ENCODE measurements at places on chromosomes 16 and 17. TPM values are rescaled to one million over a fixed set of nuclear protein-coding genes. Genes with fewer than 3 reads are reported as not detected.

GRCh38 chr16:21268236-21268635 lies 9.9 kb downstream of the CRYM start:
- DNase-seq: no peak

DNA sequence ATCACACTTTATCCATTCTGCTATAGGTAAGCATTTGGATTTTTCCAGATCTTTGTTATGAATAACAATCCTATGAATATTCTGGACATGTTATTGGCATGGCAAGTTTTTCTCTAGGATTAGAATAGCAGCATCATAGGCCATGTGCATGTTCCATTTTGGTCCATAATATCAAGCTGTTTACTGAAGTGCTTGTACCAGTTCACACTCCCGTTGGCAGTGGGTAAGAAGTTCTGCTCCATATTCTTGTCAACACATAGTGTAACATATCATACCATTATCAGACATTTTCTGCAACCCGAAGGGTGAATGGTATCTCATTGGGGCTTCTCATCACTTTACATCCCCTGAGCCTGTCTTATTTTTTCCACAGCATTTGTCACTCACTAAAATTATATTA lies 661.9 kb upstream of the SALL1 start:
- no peak for DNase-seq

- peak; percentile 90 for DNase-seq
Measured at GRCh38 chr16:9053006-9053601, 38.3 kb upstream of the HAPSTR1 start.

DNA sequence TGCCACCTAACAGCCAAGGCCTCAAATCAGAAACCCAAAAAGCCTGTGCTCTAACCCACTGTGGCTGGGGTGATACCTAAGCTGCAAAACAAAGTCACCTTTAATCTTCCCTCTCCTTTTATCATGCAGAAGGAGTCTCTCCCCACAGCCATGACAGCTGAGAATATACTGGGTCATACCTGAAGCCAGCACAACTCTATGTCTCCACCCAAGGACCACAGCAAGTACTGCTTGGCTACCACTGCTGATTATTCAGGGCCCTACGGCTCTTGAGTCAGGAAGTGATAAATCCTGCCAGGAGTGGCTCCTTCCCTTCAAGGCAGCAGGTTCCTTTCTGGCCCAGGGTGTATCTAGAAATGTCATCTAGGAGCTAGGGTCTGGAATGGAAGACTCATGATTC lies 151.5 kb upstream of the TOM1L1 start:
- DNase-seq: peak; percentile 10

GRCh38 chr17:2090210-2090641 lies 35.3 kb downstream of the HIC1 start:
- DNase-seq: no peak

GRCh38 chr17:44533533-44534246 lies 23.6 kb upstream of the FZD2 start:
- DNase-seq: peak; percentile 97

DNA sequence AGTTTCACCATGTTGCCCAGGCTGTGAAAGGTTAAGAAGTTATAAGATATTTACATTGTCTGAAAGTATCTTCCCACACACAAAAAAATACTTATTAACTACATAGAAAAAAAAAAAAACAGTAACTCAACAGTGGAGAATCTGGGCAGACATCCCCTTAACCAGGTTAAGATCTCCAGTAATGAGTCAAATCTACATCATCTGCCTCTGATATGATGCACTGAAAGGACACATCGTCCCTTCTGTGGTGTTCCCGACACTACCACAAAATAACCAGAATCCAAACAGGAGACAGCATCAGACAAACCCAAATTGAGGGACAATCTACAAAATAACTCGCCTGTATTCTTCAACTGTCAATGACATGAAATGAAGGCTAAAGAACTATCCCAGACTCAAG lies 40.0 kb downstream of the CMTM4 start:
- DNase-seq: no peak

DNA sequence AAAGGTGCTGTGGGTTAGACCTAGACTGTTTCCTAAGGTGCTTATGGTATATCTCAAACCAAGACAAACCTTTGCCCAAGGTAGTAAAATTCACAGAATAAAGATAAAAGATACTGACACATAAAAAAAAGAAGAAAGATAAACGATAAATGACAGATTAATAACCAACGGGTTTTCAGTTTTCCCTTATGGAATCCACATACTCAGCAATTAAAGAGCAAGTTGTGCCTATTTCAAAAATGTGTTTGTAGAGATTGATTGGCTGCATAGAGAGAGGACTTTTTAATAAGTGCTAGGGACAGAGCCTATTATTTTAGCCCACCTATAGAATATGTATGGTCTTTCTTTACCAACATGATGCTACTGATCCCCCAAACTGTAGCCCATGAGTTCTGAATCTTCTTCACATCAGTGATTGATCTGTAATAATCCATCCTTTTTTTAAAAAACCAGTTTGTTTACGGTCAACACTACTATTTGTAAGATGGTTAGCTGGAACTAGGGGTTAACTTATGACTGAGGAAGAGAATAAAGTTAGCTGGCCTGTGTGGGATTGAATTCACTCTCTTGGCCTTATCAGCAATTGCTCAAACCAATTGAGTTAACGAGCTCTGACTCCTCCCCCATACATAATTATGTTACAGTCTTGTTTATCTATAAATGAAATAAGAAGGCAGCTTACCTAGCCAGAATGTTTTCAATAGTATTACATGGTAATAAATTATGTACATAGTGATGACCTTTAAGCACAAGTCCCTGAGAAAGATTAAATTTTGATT lies 53.8 kb downstream of the SNX11 start:
- no peak for DNase-seq

GRCh38 chr17:917391-917811 lies 62.2 kb downstream of the NXN start:
- no peak for DNase-seq

- no peak for DNase-seq
Measured at GRCh38 chr16:47984669-47985068, 171.1 kb downstream of the ABCC12 start.

DNA sequence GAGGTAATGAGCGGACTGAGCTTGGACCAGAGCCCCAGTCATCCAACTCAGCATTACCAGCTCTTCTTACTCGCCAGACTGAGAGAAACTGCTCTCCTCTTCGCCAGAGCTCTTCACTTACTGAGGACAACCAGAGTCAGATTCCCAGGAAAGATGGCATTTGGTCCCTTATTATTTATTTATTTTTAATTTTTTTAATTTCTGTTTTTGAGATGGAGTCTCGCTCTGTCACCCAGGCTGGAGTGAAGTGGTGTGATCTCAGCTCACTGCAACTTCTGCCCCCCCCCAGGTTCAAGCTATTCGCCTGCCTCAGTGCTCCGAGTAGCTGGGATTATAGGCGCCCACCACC lies 23.3 kb downstream of the DEXI start:
- DNase-seq: no peak

GRCh38 chr16:54431041-54431996 lies 144.7 kb upstream of the IRX3 start:
- DNase-seq: no peak

GRCh38 chr17:46943218-46943500 lies 20.2 kb downstream of the GOSR2 start:
- no peak for DNase-seq

DNA sequence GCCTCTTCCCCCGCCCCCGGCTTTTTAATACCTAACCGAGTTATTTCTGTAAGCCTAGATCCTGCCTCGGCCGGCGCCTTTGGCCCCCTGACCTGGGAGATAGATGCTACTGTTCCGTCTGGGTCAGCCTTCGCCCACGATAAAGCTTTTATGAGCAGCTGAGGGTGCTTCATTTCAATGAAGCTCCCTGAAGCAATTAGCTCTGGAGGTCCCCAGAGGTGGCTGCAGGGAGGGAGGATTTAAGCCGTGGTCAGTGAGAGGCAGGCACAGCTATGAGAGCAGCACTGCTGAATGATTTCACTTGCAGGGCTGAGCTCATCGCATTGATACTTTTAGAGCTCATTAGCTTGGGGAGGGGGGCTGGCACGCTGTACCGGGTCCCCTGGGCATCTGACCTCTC lies 89.4 kb downstream of the RPA1 start:
- DNase-seq: no peak

GRCh38 chr17:78128551-78129350 lies at the start of gene TMC6:
Gene TMC6, minus strand, starts transcription at chr17:78128755. Its CDS starts 1,923 bp downstream, at chr17:78126832.
- DNase-seq: peak; percentile 82

DNA sequence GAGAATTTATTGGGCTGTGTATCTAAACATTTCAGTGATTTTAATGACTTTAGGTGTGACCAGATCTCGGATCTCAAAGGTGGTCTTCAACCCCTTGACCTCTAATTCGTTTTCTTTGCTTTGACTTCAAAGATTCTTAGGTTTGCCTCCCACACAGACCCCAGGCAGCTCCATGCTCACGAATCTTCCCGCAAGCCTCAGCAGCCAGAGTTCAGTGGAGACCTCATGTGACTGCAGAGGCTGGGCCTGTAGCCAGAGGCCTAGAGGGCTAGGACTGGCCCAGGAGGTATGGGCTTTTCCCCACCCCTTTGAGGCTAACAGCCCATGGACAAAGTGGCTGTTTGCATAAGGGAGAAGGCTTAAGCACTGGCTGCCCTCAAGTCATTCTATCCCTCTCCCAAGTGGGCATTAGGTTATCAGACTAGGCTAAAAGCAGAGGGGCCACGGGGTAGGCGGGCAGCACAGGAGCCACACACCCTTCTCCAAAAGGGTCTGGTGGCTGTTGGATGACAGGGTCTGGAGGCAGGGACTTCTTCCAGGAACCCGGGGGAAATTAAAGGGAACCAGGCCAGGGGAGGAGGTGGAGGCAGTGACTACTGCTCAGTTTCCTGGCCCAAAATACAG lies 3.0 kb downstream of the HIRIP3 start:
- DNase-seq: no peak

DNA sequence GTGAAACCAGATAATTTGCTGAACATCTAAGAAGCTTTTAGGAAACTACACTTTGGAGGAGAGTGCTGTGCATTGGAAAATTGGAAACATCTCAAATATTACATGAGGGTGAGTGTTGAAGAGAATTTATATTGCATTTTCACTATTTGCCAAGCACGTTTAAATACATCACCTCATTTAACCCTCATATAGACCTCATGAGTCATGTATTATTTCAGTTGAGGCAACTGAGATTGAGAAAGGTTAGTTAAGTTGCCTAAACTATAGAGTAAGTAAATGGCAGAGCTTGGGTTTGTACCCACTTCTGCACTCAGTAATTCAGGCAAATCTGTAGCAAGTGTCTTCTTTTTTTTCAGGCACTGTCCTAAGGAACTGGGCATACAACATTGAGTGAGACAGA lies 3.7 kb upstream of the NLK start:
- DNase-seq: no peak

DNA sequence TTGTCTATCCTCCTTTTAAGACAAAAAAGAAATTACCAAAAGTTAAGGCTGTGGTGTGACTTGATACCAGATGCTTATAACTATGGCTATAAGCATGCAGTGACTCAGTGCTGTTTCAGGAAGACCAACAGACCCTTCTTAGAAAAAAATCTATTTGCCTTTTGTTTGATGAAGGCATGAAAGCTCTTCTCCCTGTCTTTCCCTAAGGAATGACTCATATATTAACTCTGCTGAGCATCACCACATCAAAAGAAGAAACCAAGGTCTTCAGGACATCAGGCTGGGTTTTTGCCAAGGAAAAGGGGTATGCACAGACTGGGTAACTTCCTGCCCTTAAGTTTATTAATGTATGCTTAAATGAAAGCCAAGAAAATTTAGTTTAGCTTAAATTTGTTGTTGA lies 47.1 kb downstream of the VMP1 start:
- DNase-seq: no peak

DNA sequence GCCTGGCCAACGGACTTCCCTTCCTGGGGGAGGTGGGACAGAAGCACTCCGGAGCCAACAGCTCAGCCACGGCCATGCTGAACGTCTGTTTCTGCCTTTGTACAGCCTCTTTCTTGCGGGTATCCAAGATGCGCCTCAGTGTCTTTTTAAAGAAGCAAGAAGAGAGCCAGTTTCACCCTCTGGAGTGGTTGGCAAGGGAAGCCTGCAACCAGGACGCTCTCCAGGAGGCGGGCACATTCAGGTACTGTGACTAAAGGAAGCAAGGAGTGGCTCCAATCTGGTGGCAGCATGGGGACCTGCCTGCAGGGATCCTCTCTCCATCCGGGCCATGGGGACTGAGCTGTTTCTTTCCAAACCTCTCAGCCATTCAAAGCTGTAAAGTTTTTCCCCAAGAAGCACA lies 60.6 kb upstream of the ENDOV start:
- DNase-seq: no peak

GRCh38 chr16:58462089-58462488 lies 37.9 kb upstream of the NDRG4 start:
- DNase-seq: no peak

- DNase-seq: peak; percentile 90
Measured at GRCh38 chr17:6421700-6422604, 13.0 kb downstream of the AIPL1 start.

DNA sequence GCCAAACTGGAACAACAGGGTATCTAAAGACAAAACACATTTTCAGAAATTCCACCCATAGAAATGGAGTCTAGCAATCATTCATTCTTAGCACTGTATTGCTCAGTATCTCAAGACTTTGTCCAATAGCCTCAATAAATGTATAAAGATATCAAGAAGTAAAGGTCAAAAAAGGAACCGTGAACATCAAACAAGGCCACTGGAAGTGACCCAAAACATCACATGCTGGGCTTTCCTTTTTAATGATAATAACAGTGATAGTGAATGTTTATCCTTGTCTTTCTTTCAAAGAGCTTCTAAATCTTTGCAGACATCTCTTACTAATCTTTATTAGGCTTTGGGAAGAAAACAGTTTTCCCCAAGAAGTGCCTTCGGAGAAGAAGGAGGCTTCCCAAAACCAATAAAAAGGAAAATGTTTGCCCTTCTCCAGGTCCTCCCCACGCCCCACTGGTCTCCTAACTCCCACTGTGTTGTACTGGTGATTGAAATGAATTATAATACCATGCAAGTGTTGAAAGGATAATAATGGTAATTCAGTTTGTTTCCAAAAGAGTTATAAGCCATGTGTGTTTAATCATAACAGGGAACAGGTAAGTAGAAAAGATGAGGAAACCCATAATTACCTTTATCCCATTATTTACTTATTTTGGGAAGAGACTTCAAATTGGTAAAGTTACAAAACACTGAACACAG lies 18.6 kb downstream of the RNF43 start:
- DNase-seq: no peak

DNA sequence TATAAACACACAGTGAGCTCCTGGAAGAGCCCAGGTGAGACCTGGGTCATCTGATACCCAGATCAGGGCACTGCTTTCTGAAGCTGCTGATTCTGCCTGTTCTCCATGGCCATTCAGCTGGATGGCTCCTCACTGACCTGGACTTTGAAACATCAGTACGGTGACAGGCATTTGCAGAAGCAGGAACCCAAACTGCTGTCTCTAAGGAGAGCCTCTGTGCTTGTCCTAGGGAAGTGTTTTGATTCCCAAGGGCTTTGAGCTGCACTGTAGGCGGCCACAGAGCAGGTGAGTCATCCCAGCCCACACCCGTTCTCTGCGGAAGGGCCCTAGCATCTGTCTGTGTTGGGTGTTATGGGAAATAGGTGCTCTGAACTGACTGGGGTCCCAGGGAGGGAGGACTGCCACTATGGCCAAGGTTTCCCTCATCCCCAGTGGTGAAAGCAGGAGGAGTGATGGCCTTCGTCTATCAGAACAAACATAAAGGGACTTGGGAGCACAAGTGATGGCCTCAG lies 60.7 kb upstream of the ADCY9 start:
- DNase-seq: no peak

TANGO6 gene
- 12.0 TPM for total RNA-seq

SLC16A6 gene
- total RNA-seq: 0.22 TPM

RPA1 gene
- 177 TPM for total RNA-seq

ASB16 gene
- total RNA-seq: 0.23 TPM

CX3CL1 gene
- total RNA-seq: 0.66 TPM

TBX6 gene
- 6.6 TPM for total RNA-seq

TOP2A gene
- total RNA-seq: 273 TPM

APOH gene
- 1.9 TPM for total RNA-seq

C17orf100 gene
- 2.7 TPM for total RNA-seq

RPL26 gene
- 2,046 TPM for total RNA-seq

SPIRE2 gene
- 21.1 TPM for total RNA-seq

Data from WTC11 (cell line).